ENCODE measurements at places on chromosomes 3 and 15.

DNA sequence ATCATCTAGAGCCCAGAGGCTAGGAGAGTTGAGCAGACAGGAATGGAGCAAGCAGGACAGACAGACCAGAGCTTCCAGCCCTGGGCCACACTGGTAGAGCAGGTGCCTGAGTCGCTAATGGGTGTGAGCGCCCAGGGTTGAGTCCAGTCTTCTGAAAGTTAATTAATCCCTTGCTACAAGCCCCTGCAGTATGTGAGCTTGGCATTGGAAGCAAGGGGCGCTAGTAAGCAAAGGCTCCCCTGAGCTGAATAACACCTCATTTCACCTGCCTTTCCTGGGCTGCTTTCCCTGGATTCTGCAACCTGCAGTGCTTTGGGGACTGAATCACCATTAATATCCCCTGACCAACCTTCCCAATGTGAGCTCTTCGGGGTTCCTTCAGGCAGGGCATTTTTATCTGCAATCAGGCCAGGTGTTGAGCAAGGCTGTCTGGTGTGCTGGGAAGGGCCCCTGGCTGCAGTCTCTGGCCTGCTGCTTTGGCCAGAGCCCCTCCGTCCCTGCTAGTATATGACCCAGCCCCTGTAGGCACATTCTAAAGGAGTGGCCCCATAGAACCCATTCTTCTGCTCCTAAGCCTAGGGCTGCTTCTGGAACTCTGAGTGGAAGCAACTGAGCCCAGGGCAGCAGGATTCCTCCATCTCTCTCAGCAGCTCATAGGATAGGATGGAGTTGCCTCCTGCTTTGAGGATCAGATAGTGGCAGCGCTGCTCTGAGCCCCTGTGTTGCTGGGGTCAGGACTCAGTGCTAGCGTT is 45.1 kb upstream of the EPHB1 start:
- DNase-seq, result no peak

- no peak for DNase-seq
Measured at GRCh38 chr3:57982561-57983243, 25.5 kb upstream of the FLNB start.

DNA sequence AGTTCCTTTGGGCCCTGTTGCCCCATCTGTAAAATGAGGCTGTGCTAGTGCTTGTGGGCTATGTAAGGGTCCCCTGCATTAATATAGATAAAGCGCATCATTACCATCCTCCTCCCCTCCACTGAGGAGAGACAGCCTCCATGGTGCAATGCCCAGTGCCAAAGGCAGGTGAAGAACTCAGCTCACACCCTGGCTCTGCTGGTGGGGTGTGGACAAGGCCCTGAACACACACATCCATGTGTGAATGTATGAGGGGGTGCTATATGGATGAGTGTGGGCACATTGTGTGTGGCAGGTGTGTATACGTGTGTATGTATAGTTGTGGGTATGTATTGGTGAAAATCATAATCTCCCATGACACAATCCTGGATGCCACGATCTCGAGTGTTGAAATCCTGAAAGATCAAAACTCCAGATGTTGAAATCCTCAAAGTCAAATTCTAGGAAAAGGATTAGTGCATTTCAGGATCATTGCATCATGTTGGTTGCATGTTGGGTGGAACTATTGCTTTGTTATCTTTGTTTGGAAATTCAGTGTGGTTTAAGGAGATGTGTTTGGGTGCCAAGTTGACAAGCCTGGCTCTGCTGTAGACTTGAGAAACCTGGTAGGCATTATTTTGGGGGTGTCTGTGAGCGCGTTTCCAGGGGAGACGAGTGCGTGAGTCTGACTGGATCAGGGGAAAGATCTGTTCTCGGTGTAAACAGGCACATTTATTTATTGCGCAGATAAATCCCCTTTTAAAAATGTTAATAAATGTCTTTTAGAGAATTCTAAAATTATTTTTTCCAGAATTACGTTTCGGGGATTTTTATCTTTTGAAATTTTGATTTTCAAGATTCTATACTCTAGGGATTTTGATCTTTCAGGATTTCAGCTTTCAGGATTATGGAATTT is 42.0 kb upstream of the SEC61A1 start:
- no peak for DNase-seq

DNA sequence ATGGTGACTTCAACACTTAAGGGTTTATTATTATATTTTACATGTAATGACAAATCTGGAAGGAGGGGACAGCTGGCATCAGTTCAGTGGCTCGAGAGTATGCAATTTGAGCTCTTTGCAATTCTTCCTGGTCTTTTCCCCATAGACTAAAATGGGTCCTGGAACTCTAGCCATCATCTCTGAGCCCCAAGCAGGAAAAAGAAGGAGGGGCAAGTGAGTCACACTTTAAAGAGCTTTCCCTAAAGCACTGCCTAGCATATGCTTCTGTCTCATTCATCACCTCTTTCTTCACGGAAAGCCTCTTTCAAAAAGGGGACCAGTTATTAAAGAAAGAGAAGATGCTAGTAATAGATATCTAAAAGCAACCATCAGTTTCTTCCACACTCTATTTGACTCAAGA is 466.3 kb downstream of the ZIC1 start:
- DNase-seq, result no peak

- no peak for DNase-seq
Measured at GRCh38 chr3:56858331-56858730, 56.6 kb upstream of the ARHGEF3 start.

- no peak for DNase-seq
Measured at GRCh38 chr3:161153480-161153879, 48.3 kb upstream of the B3GALNT1 start.

- DNase-seq, result no peak
Measured at GRCh38 chr3:115190747-115191146, 43.7 kb upstream of the ZBTB20 start.

DNA sequence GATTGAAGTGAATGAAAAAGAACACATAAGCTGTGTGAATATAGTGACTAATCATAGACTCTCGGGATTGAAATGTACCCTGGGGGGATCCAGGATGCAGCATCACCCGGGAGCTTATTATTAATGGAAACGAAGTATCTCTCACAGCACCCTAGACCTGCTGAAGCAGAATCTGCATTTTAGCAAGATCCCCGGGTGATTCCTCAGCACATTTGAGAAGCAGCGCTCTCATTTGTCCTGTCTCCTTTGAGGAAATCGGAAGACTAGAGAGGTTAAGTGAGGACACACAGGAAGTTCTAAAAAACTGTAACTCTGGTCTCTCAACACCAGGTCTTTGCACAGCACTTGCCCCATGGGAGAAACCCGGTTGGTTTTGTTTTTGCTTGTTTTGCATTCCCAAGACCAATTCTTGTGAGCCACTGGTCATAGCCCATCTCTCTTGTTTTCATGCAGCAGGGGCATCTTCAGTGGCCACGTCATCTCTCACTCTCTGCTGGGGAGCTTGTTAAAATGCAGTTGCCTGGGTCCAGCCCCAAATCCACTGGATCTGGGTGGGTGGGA is 30.2 kb downstream of the ZNF710 start:
- no peak for DNase-seq

DNA sequence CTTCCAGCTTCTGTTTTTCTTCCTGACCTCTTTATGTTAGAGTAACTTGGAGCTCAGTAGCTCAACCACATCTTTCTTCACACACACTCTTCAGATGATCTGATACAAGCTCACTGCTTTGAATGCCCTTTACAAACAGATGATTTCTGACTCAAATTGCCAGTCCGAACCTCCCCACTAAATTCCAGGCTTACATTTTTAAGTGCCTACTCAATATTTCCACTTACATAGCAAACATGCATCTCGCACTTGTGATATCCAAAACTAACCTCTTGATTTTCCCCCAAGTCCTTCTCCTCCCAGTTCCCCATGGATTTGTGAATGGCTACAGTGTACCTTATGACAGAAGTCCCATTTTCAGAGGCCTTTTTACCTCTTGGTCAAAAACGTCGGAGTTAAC is 139.1 kb downstream of the GBE1 start:
- no peak for DNase-seq

GRCh38 chr3:61924090-61924735 is 362.8 kb downstream of the PTPRG start:
- no peak for DNase-seq

GRCh38 chr3:89165636-89166263 is 58.3 kb downstream of the EPHA3 start:
- no peak for DNase-seq

DNA sequence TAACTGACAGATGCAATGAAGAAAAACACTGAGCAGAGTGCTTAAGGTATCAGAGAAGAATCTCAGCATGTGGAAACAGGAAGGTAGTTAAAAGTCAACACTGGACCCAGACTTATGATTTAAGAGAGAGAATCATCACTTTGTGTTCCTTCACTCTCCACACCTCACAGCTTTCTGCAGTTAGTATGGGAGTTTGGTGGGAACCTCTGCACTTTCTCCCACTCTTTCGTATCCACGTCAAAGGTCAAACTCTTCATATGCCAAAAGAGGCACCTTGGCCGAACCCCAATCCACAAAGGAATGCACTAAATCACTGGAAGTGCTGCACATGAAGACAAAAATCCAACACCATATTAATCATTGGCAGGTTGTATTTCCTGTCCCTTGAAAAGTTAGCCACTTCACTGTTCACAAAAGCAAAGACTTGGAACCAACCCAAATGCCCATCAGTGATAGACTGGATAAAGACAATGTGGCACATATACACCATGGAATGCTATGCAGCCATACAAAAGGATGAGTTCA is 361.2 kb downstream of the MAGI1 start:
- no peak for DNase-seq

GRCh38 chr15:66780172-66780972 is 78.3 kb downstream of the SMAD6 start:
- no peak for DNase-seq

GRCh38 chr3:73572368-73572767 is 52.4 kb downstream of the PDZRN3 start:
- no peak for DNase-seq

GRCh38 chr3:140092848-140093536 is 158.0 kb downstream of the CLSTN2 start:
- no peak for DNase-seq

- no peak for DNase-seq
Measured at GRCh38 chr15:67794832-67795574, 30.3 kb upstream of the SKOR1 start.

GRCh38 chr3:140468407-140468806 is 209.5 kb upstream of the TRIM42 start:
- no peak for DNase-seq

DNA sequence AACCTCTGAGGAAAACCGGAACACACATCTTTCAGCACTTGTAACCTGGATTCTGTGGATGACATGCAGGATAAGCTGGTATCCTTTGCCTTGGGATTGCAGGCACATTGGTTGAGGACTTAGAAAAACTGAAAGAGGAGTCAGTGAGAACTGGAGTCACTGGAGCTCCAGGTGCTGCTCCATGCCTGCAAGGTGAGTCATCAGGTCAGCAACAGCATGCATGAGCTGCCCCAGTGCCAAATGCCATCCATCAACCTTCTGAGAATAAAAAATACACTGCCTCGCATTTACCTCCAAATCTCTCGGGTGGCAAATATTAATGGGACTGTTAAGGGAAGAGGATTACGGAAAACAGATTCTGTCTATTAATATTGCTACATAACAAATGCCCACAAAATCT is 729.1 kb downstream of the NTRK3 start:
- DNase-seq, result no peak

GRCh38 chr3:107993771-107994170 is 97.1 kb downstream of the CD47 start:
- no peak for DNase-seq

DNA sequence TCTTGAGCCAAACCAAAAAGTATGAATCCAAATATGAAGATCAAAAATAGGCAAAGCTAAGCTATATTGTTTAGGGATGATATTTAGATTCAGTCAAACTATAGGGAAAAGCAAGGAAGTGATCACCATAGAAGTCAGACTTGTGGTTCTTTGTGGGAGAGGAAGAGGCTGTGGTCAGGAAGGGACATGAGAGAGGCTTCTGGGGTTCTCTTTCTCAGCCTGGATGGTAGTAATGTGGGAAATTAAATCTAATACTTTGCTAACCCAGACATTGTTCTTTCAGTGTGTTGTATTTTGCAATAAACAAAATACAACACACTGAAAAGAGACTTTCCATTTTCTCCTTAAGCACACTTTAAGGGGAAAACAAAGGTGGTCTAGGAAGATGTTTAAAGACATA is 3.1 kb downstream of the CX3CR1 start:
- DNase-seq, result no peak

DNA sequence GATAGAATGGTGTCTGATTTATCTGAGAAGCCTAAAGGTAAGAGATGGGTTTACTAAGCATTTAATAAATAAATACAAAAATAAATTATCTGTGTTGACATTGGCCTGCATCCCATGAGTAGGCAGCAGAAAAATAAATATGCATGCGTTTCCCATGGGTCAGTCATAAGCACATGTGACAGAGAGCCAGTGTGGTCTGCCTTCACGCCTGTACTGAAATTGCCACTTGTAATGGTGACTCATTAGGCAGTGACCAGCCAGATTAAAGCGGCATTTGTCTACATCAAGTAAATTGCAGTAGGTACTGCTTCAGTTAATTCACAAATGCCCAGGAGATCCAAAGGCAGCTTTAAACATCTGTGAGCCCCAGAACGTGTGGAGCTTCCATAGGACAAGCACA is 399.6 kb downstream of the NAALADL2 start:
- DNase-seq, result no peak

- DNase-seq, result no peak
Measured at GRCh38 chr3:134904776-134905646, 110.0 kb downstream of the EPHB1 start.

DNA sequence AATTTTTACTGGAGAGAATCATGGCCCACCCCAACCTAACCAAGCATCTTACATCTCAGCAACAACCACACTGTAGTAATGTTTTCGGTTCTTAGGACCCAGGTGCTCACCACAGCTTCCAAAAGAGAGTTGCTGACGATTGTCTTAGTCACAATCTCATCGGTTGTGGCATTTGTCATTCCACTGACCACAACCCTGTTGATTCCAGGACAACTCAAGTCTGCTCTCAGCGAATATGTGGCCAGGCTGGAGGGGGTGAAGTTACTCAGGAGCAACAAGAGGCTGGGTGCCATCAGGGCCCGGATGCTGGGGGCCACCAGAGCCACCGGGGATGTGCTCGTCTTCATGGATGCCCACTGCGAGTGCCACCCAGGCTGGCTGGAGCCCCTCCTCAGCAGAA is 25.9 kb downstream of the GALNT15 start:
- no peak for DNase-seq

GRCh38 chr3:123085293-123085931 is 18.6 kb downstream of the PDIA5 start:
- no peak for DNase-seq

Measured in cortex of kidney (tissue), 1 donor.